ENCODE measurements at places on chromosomes 11 and 22. TPM values are rescaled to one million over a fixed set of nuclear protein-coding genes. Genes with fewer than 3 reads are reported as not detected.

DNA sequence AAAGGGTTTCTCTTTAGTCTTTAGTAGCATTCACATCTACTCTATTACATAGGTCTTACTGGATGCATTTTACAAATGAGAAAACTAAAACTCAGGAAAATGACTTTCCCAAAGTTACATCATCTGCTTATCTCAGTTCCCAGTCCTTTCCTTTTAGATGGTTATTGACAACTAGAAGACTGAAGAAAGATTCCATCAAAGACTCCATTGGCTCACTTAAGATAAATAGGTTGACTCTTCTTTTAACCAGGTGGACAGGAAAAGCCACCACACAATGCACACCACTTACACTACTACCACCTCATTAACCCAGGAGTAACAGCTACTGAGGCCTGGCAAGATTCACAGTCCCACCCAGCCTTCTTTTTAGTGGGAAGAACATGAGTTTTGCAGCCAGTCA, 123.6 kb downstream of the TRIM44 start:
- DNase-seq: no peak

GUCY1A2 gene
- total RNA-seq: not detected

GRCh38 chr11:126465573-126466188, 110.2 kb downstream of the ST3GAL4 start:
- DNase-seq: peak; percentile 34

OR8B8 gene
- total RNA-seq: not detected

GRCh38 chr11:62535802-62536201, 10.8 kb downstream of the AHNAK start:
- DNase-seq: no peak

GNG3 gene
- not detected for total RNA-seq

DNA sequence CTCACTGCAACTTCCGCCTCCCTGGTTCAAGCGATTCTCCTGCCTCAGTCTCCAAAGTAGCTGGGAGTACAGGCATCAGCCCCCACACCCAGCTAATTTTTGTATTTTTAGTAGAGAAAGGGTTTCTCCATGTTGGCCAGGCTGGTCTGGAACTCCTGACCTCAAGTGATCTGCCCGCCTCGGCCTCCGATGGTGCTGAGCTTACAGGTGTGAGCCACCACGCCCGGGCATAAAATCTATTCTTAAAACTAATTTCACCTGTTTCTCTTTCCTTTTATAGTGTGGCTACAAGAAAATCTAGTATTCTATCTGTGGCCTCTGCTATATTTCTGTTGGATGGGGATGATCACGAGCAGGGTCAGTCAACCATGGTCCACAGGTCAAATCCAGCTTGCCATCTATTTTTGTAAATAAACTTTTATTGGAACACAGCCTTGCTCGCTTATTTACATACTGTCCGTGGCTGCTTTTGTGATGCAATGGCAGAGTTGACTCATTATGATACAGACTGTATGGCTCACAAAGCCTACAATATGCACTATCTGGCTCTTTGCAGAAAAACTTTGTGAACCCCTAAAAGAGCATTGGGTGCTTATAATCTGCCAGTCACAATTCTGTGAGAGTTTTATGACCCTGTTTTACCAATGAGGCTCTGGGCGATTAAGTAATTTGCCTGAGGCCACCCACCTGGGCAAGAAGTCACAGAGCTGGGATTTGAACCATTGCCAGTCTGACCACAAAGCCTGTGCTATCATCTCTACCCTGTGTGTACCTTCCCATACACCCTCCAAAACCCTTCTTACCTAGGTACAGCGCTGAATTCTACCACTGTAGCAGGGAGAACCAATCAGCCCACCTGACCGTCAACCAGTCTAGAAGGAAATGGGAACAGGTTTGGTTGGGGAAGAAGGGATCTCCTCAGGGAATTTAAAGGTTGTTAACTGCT, 28.3 kb downstream of the SLC1A2 start:
- no peak for DNase-seq

- no peak for DNase-seq
These were observed 62.9 kb upstream of the NTM start for GRCh38 chr11:131307506-131307905.

TRIM29 gene
- total RNA-seq: not detected

COA4 gene
- total RNA-seq: 99.9 TPM

INS gene
- not detected for total RNA-seq

GRCh38 chr11:128195057-128195751, 392.2 kb downstream of the ETS1 start:
- peak; percentile 26 for DNase-seq

- DNase-seq: no peak
These were observed 29.9 kb upstream of the BSX start for GRCh38 chr11:123011510-123011909.

TMEM121B gene
- 0.05 TPM for total RNA-seq

- DNase-seq: no peak
These were observed 1036.0 kb downstream of the OPCML start for GRCh38 chr11:132496341-132496740.

OR8D4 gene
- total RNA-seq: not detected

MMP10 gene
- total RNA-seq: not detected

DNA sequence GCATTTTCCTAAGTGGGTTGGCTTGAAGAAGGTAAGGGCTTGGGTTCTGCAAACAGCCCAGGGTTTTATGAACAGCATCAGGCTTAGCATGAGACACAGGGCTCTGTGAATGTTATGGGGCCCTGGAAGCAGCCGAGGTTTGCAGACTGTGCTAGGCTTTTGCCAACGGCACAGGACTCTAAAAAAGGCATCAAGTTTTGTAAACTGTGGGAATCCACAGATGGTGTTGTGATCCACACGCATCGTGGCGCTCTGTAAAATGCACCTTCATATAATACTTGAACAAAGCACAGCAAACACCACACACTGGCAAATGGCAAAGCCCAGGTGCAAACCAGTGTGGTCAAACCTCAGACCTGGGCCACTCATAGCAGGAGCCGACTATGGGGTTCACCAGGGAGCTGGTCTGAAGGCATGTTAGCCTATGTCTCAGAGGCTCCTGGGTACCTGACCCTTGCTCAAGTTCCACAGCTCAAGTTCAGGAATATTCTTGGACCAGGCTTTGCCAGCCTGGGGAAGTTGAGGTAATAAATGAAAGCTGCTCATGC, 2.4 kb upstream of the SLCO2B1 start:
- DNase-seq: no peak

GRCh38 chr11:134971381-134971780, 559.3 kb upstream of the B3GAT1 start:
- DNase-seq: no peak

- DNase-seq: no peak
These were observed 49.4 kb downstream of the SMIM38 start for GRCh38 chr11:69204941-69205742.

- DNase-seq: peak; percentile 49
These were observed 53.1 kb downstream of the CNTF start for GRCh38 chr11:58675334-58676155.

GRCh38 chr11:68855205-68855981, 13.7 kb upstream of the CPT1A start:
- DNase-seq: no peak

DNA sequence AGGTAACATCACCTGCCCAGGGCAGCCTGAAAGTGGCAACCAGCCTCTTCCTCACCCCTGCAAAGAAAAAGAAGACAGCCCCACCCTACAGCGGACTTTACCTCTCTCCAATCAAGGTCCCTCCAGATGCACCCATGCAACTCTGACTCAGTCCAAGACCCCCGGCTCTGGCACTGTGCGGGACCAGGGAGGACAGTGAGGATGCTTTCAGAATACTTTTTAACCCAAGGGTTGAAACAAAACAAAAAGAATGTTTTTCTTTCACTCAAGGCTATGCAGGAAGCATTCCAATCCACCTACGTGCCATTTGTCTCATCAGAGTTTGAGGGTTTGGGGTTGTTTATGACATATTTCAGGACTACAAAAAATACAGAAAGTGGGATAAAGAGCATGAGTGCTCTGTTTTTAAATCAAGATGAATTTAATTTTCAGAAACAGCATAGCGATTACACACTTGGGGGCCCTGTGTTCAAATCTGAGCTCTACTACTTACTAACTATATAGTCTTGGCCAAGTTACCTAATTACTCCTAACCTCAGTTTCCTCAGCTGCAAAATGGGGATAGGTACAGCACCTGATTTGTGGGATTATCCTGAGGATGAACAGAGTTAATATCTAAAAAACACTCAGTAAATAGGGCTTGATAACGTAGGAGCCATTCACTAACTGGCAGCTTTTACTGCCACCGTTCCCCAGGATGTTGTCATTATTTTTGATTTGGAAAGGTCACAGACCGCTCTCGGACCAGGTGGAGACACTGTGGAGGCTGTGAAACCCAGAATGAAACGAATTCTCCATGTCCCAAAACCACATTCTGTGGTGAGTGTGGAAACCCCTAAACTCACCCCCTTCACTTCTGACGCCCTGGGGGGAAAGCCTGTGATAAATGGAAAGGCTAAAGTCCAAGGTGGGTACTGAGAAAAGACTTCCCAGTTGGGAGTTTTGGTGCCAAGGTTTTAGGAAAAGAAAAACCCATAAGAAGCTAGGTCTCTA, 5.6 kb downstream of the PLAAT3 start:
- no peak for DNase-seq

DNA sequence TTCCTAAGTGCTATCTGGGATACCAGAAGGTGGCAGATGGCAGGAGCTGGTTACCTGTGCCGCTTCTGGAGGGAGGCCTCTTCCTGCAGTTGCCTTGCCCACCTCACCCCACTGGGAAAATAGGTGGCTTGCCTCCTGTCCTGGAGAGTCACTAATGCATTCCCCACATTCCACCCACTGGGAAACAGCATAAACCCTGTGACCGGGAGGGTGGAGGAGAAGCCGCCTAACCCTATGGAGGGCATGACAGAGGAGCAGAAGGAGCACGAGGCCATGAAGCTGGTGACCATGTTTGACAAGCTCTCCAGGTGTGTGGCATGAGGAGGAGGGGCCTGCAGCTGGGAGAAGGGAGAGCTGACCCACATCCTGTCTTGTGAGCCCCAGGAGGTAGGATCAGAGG, 5.6 kb downstream of the RIC8A start:
- DNase-seq: no peak

DNA sequence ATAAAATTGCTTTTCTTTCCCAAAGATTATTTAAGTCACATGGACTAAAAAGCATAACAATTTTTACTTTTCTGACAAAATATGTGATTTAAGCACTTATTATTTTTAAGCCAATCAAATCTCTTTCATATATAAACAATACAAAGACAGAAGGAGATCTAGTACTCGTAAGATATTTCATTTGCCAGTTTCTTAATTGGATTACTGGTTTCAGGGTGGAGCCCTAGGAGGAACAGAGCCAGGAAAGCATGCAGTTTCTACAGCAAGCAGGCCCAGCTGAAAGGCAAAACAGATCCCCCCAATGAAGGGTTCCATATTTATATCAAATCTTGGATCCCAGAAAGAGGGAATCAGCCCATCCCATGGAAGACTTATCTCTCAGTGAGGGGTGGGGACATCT, 177.0 kb downstream of the KIF18A start:
- DNase-seq: no peak

DLG2 gene
- 1.8 TPM for total RNA-seq

MMP27 gene
- not detected for total RNA-seq

GRCh38 chr11:70113801-70114200, 35.7 kb downstream of the ANO1 start:
- DNase-seq: no peak

MMP8 gene
- total RNA-seq: not detected

CDC42EP1 gene
- 1.1 TPM for total RNA-seq

- DNase-seq: no peak
These were observed 221.2 kb downstream of the MN1 start for GRCh38 chr22:27580311-27580897.
